Mucosa of gallbladder (tissue), 1 donor: ENCODE measurements at places on chromosomes 2 and 18.

GRCh38 chr2:69615969-69616368 lies 27.6 kb downstream of the AAK1 start:
- no peak for DNase-seq

DNA sequence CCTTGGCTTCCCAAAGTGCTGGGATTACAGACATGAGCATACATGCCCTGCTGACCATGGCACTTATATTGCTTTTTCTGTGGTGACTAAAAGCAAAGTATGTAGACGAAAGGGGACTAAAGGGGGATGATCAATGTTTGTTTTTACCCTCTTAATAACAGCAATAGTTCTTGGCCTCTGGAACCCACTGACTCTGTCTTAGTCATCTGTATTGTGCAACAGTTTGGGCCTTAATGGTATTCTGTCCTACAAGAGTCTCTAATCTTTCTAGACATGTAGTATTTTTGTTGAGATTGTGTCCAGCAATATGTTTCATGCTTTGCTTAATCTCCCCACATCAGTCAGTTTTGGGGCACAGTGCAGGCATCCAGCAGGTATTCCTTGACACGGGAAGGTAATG lies 359.9 kb upstream of the FANCL start:
- DNase-seq = no peak

- no peak for DNase-seq
Observed at GRCh38 chr18:42950732-42951131, 164.8 kb downstream of the RIT2 start.

DNA sequence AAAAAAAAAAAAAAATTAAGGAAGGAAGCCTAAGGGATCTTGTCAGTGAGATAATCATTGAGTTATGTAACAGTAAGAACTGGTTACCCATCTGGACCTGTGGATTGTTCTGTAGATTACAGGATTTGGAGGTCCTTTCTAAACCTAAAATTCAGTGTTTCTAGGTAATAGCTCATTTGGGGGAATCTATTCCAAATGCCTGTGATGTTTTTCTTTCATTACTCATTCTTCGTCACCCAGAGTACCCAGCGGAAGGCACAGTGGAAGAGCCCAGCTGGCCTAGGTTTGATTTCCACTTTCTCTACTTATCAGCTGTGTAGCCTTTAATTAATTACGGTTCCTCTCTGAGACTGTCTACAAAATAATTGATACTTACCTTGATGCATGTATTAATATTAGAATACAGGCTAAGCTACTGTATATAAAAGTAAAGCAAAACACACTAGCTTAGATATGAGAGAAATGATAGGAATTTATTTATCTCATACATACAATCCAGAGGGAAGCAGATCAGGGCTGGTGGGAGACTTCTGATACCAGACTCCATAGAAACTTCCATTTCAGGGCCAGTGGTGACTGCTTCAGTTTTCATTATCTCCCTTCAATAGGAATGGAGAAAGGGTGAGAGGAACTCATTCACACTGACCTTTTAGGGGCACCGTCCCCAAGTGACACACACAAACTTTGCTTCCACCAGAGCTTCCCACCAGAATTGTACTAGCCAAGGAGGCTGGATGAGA lies 115.8 kb upstream of the NOSTRIN start:
- no peak for DNase-seq

- DNase-seq = no peak
Observed at GRCh38 chr18:33264566-33264965, 176.0 kb downstream of the CCDC178 start.

- DNase-seq = no peak
Observed at GRCh38 chr2:197822333-197822732, 17.9 kb downstream of the PLCL1 start.

DNA sequence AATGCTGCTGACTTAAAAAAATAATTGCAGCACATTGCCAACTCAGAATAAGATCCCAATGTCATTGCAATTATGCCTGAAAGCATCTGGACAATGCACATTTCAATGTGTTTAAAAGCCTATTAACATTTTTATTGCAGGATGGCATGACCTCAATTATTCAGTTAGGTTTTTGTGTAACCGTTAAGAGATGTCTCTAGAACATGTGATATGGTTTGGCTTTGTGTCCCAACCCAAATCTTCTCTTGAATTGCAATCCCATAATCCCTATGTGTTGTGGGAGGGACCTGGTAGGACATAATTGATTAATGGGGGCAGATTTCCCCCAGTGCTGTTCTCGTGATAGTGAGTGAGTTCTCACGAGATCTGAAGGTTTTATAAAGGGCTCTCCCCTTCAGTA lies 43.2 kb upstream of the ZC3H15 start:
- DNase-seq = no peak

DNA sequence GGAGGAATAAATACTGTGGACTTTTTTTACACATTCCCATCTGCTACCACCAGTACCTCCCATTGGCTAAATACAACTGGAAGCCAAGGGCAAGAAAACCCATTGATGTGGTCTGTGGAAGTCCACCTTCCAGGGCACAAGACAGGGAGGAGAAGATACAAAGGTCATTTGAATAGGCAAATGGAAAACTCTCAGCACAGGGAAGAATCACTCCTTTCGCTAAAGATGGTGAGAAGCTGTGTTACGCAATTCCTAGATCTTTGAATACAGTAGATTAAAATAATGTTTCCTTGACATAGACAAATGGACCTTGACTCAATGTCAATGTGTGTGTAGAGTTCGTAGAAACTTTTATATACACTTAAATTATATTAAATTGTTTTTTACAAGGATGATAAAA lies 70.9 kb upstream of the ERBB4 start:
- no peak for DNase-seq

DNA sequence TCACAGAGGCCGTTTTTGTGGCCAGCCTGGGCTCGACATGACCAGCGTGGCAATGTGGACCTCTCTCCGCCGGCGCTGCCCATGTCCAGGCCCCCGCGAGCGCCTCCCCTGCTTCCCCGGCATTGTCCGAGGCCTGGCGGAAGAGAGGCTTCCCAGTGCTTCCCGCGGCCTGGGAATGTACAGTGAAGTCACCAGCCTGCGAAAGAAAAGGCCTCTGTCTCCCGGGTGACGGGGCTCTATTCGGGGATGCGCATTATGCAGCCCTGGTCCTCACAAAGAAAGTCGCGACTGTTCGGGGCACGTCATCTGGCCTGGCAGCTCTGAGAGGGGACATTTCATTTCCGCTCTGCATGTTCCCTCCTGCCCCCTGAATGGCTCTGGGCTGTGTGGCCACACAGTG lies 109.2 kb upstream of the AGAP1 start:
- DNase-seq = no peak

GRCh38 chr2:208033701-208034502 lies 8.6 kb upstream of the PLEKHM3 start:
- DNase-seq = peak; percentile 57

- DNase-seq = no peak
Observed at GRCh38 chr18:41659438-41660130, 295.4 kb upstream of the PIK3C3 start.

- no peak for DNase-seq
Observed at GRCh38 chr2:216485237-216485636, 13.4 kb upstream of the RPL37A start.

DNA sequence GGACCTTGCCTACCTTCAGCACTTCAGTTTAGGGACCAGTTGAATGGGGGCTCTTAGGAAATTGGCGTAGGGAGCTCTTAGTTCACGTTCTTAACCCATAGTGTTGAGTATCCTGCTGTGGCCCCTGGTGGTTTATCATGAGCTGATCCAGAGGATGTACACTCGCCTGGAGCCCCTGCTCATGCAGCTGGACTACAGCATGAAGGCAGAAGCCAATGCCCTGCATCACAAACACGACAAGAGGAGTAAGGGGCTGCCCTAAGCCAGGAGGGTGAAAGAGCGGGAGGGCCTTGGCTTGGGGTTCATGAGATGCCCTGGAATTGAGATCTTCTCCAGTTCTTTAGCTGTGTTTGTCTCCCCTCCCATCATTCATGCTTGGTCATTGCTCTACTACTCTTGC lies 2.9 kb downstream of the RETREG2 start:
- DNase-seq = no peak

- no peak for DNase-seq
Observed at GRCh38 chr2:3229221-3229620, 148.4 kb downstream of the EIPR1 start.

- no peak for DNase-seq
Observed at GRCh38 chr2:237979331-237979730, 12.5 kb downstream of the UBE2F start.

- DNase-seq = peak; percentile 76
Observed at GRCh38 chr18:9708057-9708433, at the start of gene RAB31. Gene RAB31, plus strand, starts transcription at chr18:9708301. Its CDS starts 105 bp downstream, at chr18:9708406.

- no peak for DNase-seq
Observed at GRCh38 chr2:203673933-203674332, 32.5 kb upstream of the CD28 start.

DNA sequence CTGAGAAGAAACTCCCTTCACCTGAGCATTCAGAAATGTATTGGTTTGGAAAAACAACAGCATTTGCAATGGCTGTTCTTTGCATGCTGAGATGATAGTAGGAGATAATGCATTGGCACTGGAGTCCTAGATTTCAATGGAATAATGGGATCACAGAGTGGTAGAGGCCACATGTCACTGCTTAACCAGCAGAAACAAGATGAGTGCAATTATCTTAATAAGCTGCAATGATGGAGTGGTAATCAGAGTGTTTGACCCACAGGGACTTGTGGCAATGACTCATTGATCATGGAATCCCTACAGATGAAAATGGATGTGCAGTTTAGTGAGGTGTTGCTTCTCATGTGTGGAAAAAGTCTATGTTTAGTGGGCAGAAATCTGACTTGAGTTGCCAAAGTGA lies 218.8 kb upstream of the ZEB2 start:
- DNase-seq = no peak

- no peak for DNase-seq
Observed at GRCh38 chr18:46213295-46213694, 109.1 kb downstream of the HAUS1 start.

- DNase-seq = no peak
Observed at GRCh38 chr2:215773728-215774127, 239.6 kb downstream of the MREG start.

DNA sequence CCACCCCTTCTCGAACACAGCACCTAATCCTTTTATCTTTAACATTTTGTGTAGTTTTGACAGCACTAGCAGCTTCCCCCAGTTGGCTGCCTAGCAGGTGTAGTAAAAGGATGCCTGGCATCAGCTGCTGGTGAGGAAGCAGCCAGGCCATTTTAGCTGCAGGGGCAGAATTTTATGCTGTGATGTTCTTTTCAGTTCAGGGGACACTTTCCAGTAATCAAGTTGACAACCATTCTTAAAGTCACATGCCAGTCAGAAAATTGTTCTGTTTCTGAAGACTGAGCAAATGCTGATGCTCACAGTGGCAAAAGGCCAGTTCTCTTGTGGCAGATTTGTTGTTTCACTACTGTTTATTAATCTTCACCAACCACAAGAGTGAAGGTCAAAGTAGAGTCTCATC lies 570.8 kb downstream of the CCDC85A start:
- DNase-seq = no peak

DNA sequence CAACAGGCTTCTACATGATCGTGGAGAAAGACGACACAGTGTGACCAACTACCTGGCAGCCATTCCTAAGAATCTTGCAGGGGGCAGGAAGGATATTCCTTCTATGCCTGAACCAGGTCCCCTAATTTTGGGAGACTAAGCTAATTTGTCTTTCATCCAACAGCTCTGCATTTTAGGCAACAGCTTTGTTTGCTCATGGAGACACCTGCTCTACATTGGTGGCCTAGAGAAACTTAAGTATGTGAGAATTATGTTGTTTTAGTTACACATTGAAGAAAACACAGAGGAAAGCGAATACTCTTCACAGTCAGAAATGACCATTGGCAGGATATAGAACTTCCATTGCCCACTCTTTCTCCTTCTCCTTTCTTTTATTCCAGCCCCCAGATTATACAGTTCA lies 75.2 kb downstream of the ASXL3 start:
- no peak for DNase-seq

GRCh38 chr2:20488201-20488641 lies 41.3 kb downstream of the RHOB start:
- DNase-seq = no peak

DNA sequence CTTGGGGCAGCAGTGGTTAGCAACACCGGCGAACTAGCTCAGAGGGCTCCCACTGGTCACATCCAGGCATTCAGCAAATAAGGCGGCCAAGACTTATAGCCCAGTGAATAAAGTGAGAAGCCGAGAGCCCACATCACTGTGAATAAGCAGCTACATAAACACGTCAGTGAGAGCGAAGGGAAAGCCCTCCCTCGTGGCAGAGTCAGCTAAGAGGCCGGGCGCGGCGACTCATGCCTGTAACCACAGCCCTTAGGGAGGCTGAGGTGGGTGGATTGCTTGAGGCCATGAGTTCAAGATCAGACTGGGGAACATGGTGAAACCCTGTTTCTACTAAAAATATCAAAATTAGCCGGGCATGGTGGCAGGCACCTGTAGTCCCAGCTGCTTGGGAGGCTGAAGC lies 5.2 kb downstream of the D2HGDH start:
- no peak for DNase-seq

- no peak for DNase-seq
Observed at GRCh38 chr2:141557329-141558095, 573.3 kb downstream of the LRP1B start.

GRCh38 chr18:27005589-27005988 lies 140.1 kb upstream of the AQP4 start:
- no peak for DNase-seq

- no peak for DNase-seq
Observed at GRCh38 chr2:72033636-72034035, 114.0 kb downstream of the CYP26B1 start.

GRCh38 chr2:105732101-105732500 lies 12.6 kb upstream of the NCK2 start:
- no peak for DNase-seq

DNA sequence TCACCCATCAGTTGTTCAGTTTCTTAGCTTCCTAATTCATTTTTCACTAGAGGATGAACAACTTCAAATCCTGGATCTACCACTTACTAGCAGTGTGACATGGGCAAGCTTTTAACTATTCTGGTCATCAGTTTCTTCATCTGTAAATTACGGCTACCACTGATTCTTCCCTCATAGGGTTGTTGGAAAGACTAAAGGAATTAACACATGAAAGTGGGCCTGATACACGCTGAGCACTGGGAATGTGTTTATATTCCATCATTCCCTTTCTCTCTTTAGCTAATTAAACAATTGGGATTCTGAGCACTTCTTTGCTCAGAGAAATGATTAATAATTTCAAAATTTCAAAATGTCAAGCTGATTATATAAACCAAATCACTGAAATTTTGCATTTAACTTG lies 862.3 kb upstream of the GCFC2 start:
- no peak for DNase-seq

GRCh38 chr2:27890924-27891672 lies 569 bp downstream of the BABAM2 start:
- DNase-seq = peak; percentile 91
